ENCODE measurements at places on chromosomes 13 and 19. TPM values are rescaled to one million over a fixed set of nuclear protein-coding genes. Genes with fewer than 3 reads are reported as not detected.

The ZNF540 gene
- total RNA-seq: 7.4 TPM

The DHDH gene
- not detected for total RNA-seq

The CCDC169 gene
- 1.8 TPM for total RNA-seq

The RNF225 gene
- not detected for total RNA-seq

The HTR2A gene
- 0.65 TPM for total RNA-seq
